ENCODE measurements at places on chromosomes 16 and 17. TPM values are rescaled to one million over a fixed set of nuclear protein-coding genes. Genes with fewer than 3 reads are reported as not detected.

Gene PITPNM3
- total RNA-seq = 2.1 TPM

Gene GSG1L
- 0.28 TPM for total RNA-seq

- H3K4me3 ChIP-seq = peak overlapping the region; percentile 27
- H3K4me1 ChIP-seq = peaks cover 36% of the 10 kb centered on the region
- no peak for DNase-seq
- H3K27ac ChIP-seq = no peak overlapping the region
- H3K27me3 ChIP-seq = peaks cover 96% of the 10 kb centered on the region
Observed at GRCh38 chr16:86512860-86513470, 2.6 kb downstream of the FOXF1 start.

Gene GGA3
- 66.9 TPM for total RNA-seq

DNA sequence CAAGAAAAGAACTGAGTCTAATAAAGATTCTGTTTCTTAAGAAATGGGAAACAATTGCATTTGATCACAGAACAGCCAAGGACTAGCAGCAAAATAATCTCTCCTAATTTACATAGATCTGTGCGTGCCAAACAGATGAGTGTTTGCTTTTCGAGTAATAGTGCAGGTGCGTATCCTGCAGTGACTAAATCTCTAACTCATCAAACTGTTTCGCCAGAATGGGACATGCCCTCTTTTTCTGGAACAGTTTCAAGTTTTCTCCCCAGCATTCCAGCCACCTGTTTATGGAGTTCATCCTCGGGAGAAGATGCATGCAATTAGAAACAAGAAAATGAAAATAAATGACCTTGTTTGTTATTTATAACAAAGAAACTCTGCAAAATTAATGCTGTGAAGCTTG lies 5.7 kb upstream of the TOX3 start:
- H3K4me3 ChIP-seq = no peak overlapping the region
- peaks cover 6% of the 10 kb centered on the region for H3K36me3 ChIP-seq
- no peak for DNase-seq

GRCh38 chr17:16013943-16014407 lies 14.4 kb downstream of the TTC19 start:
- no peaks in the 10 kb centered on the region for H3K27me3 ChIP-seq
- peaks cover 62% of the 10 kb centered on the region for H3K36me3 ChIP-seq
- H3K4me3 ChIP-seq = no peak overlapping the region

DNA sequence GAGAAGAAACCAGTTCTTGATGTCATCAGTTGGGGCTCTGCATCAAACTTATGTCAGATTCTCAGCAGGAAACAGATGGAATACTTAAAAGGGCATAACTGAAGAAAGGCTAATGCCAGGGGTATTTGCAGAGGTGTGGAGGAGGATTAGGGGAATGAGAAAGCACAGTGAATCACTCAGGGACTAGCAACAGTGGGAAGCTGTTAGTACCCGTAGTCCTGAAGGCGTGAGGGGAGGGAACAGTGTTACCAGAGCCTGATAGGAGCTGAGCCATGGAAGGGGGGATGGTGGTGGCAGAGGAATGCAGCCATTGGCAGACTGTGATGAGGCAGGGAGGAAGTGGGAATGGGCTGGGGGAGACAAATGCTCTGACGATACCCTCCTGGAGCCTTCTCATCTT lies 162.3 kb downstream of the UTP18 start:
- no peak overlapping the region for H3K4me3 ChIP-seq
- no peak overlapping the region for H3K27ac ChIP-seq
- H3K27me3 ChIP-seq = peaks cover 4% of the 10 kb centered on the region
- H3K36me3 ChIP-seq = no peaks in the 10 kb centered on the region

DNA sequence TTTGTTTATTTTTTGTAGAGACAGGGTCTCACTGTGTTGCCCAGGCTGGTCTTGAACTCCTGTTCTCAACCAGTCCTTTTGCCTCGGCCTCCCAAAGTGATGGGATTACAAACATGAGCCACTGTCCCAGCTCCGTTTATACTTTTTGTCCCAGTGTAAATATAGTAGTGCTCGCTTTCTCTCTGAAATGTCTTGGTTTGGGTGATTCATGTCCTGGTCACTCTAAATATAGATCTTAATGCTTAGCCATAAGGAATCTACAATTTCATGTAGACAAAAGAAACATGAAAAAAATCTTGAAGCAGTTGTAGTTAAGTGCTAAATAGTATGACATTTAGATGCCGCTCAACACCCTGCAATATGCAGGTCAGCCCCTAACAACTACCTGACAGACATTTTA lies 126.9 kb downstream of the KATNIP start:
- DNase-seq = no peak
- no peaks in the 10 kb centered on the region for H3K27me3 ChIP-seq
- H3K4me1 ChIP-seq = peaks cover 4% of the 10 kb centered on the region
- no peak overlapping the region for H3K27ac ChIP-seq
- H3K4me3 ChIP-seq = no peak overlapping the region

DNA sequence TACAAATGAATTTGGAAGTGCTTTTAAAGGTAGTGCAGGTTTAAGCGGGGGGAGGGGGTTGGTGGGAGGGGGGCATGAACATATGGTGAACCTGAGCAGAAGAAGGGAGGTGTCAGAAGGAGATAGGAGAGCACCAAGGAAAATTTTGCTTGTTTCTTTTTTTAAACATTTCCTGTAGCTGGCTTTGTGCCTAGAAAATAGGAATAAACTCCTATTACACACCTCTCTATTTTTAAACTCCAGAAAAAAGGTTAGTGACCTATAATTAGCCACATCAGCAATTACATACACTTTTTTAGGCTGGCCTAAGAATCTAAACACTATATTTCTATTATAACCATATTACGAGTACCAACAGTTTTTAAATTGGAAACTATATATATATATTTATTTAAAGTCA lies 159.1 kb downstream of the SKAP1 start:
- no peak overlapping the region for H3K4me3 ChIP-seq
- DNase-seq = no peak
- no peak overlapping the region for H3K27ac ChIP-seq
- peaks cover 7% of the 10 kb centered on the region for H3K4me1 ChIP-seq

Gene EME1
- total RNA-seq = 27.1 TPM

GRCh38 chr17:6488008-6488539 lies 43.8 kb downstream of the PIMREG start:
- no peak for DNase-seq
- no peak overlapping the region for H3K27ac ChIP-seq
- H3K4me1 ChIP-seq = peaks cover 47% of the 10 kb centered on the region
- no peaks in the 10 kb centered on the region for H3K36me3 ChIP-seq
- H3K4me3 ChIP-seq = no peak overlapping the region
- no peaks in the 10 kb centered on the region for H3K27me3 ChIP-seq

GRCh38 chr16:78134944-78135619 lies 35.6 kb downstream of the WWOX start:
- no peaks in the 10 kb centered on the region for H3K27me3 ChIP-seq
- no peak overlapping the region for H3K4me3 ChIP-seq
- DNase-seq = no peak
- peaks cover 4% of the 10 kb centered on the region for H3K36me3 ChIP-seq

Gene INCA1
- 1.1 TPM for total RNA-seq

DNA sequence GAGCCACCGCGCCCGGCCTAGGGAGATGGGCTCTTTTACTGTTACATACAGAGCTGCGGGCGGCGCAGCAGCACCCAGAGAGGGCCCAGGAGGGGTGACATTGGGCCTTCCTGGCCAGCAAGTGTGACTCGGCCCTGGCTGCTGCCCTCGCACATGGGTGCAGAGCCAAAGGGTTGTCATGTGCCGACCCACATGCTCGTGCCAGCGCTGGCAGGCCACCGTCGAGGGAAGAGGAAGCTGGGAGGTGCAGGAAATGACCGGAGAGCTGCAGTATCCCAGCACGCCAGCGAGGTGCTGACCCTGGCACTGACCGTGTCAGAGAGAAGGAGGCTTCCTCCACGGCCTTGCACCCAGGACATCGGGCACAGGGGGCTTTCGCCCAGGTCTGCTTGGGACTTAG lies 8.0 kb downstream of the ENDOV start:
- H3K36me3 ChIP-seq = peaks cover 4% of the 10 kb centered on the region
- no peak for DNase-seq
- 0 out of 2 replicates have a peak, but pooled peaks cover 3% of the 10 kb centered on the region for H3K4me1 ChIP-seq
- no peak overlapping the region for H3K27ac ChIP-seq

GRCh38 chr17:63446753-63447470 lies 806 bp upstream of the CYB561 start:
- H3K27me3 ChIP-seq = peaks cover 5% of the 10 kb centered on the region
- DNase-seq = peak; percentile 60
- peak overlapping the region; percentile 74 for H3K27ac ChIP-seq
- peak overlapping the region; percentile 42 for H3K4me3 ChIP-seq
- H3K4me1 ChIP-seq = peaks cover 32% of the 10 kb centered on the region
- H3K36me3 ChIP-seq = no peaks in the 10 kb centered on the region

DNA sequence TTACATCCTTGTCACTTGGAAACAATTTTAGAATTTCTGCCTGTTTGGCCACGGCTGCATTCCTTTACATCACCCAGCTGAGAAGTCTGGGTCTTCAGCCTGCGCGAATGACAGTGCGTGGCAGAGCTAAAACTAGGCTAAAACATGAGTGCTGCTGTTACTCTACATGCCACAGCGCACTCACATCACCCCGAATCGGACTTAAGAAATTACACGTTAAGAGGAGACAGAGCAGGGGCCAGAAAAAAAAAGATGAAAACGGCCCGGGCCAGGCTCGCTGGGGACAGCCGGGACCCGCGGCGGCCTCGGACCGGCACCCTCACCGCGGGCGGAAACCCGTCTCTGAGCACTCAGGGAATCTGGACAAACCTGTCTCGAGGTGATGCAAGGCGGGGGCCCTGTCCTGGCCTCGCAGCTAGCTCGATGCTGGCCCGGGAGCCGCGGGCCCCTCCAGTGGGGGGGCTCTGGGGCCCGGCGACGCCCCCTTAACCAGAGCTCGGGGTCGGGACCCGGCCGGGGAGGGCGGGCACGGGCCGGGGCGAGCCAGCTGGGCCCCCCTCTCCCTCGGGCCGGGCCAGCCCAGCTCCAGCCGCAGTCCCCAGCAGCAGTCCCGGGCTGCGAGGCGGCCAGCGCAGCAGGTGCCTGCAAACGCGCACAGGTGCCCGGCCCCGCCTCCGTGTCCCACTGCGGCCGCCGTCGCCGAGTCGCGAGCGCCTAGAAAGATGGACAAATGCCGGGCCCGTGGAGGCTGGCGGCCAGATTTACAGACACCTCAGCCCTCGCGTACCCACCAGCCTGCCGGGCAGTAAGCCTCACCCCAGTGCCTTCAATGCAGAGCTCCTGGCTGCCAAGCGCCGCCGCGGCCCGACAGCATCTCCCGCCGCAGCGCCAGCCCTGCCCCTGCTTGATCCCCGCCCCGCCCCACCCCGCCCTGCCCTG lies at the start of gene AKTIP:
Gene AKTIP (minus strand): TSS at position 879 of the 939 bp plus-strand sequence. CDS start 2,950 bp downstream, outside the sequence.
- peak within 1 kb of the TSS; percentile 99 for H3K4me3 ChIP-seq
- peak within 1 kb of the TSS; percentile 98 for H3K27ac ChIP-seq
- no peaks in the 10 kb centered on the region for H3K27me3 ChIP-seq
- peak; percentile 67 for DNase-seq
- peaks cover 7% of the 10 kb centered on the region for H3K36me3 ChIP-seq

GRCh38 chr17:48290378-48290777 lies 139.6 kb downstream of the SKAP1 start:
- no peak overlapping the region for H3K4me3 ChIP-seq
- H3K36me3 ChIP-seq = no peaks in the 10 kb centered on the region
- DNase-seq = no peak
- peaks cover 5% of the 10 kb centered on the region for H3K4me1 ChIP-seq
- H3K27me3 ChIP-seq = no peaks in the 10 kb centered on the region

Gene CCL7
- total RNA-seq = not detected

All from WTC11 (cell line).